ENCODE measurements at places on chromosomes 5 and 9.

- DNase-seq, result no peak
Measured at GRCh38 chr9:135290086-135290485, 189.5 kb upstream of the PPP1R26 start.

GRCh38 chr5:144048259-144048856, 122.1 kb downstream of the YIPF5 start:
- no peak for DNase-seq

- DNase-seq, result no peak
Measured at GRCh38 chr9:69221036-69221435, 47.0 kb downstream of the TJP2 start.

DNA sequence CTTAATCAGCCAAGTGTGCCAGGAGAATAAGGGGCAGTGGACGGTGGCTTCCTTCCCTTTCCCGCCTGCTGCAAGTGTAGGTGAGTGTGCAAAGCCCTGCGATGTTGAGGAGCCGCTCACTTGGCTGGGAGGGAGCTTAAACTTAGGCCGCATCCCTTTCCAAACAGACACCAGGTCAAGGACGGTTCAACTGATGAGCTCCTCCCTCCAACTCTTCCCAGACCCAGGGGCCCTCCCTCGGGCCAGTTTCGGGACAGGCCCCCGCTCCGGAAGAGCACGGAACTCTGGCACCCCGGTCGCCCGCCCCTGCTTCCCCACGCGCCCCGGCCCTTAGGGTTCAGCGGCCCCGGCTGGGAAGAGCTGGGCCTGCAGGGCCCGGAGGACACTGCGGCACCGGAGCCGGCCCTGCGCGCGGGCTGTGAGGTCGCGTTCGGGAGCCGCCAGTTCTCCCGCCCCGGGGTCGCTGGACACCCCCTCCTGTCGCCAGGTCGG, 481 bp downstream of the MRPL36 start:
- peak; percentile 43 for DNase-seq

DNA sequence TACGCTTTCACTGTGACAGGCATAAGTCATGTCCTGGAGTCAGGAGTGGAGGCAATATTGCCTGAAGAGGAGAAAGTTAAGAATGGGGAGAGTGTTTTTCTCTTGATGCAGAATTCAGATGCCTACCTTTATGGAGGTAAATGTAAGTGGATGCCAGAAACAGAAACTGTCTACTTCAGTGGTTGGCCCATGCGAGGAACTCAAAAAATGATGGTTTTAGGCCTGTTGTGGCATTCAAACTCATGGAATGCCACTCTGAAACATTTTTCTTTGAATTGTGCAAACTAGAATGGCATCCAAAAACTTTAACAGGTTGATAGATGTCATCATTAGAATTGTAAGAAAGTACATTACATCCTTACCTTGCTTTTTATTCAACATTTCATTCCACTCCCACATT, 47.7 kb upstream of the NTRK2 start:
- no peak for DNase-seq

- peak; percentile 4 for DNase-seq
Measured at GRCh38 chr5:115033861-115034260, 135.8 kb downstream of the TRIM36 start.

DNA sequence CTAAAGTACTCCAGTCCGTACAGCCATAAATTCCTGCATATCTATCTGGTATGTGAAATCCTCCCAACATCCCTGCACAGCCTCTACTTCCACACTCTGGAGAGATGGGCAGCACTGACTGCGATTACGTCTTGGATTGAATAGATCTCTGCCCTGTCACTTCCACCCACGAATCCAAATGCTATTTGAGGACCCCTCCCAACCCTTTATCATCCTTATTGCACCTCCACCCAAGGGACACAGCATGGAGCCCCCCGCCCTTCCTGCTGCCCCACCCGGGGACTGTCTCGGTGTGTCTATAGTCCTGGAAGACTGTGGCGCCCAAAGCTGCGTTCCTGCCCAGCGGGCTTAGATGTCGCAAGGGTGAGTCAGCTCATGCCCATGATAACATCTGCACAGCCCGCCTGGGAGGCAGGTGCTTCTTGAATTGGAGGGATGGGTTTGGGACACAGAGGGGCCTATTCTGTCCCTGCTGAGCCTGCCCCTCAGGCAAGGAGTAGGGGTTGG, 105.7 kb upstream of the HAND1 start:
- no peak for DNase-seq

GRCh38 chr5:180375291-180375690, 22.2 kb upstream of the GFPT2 start:
- no peak for DNase-seq

DNA sequence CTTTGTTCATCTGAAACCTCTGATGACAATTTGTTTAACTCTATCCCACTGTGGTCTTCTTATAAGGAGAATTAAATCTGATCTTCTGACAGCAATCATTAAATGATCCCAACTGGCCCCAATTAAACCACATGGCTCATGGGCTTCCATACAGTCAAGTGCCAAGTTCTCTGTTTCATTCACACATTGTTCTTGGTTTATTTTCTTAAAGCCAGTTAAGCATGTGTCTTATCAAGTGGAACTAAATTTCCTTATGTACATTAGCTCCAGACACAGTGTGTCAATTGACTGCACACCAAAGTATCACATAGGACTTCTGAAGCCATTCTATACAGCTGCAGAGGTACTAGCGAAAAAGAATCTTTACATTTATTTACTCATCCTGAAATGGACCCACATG, 51.2 kb downstream of the MEF2C start:
- no peak for DNase-seq

GRCh38 chr9:111190347-111190746, 139.7 kb downstream of the OR2K2 start:
- DNase-seq, result no peak

DNA sequence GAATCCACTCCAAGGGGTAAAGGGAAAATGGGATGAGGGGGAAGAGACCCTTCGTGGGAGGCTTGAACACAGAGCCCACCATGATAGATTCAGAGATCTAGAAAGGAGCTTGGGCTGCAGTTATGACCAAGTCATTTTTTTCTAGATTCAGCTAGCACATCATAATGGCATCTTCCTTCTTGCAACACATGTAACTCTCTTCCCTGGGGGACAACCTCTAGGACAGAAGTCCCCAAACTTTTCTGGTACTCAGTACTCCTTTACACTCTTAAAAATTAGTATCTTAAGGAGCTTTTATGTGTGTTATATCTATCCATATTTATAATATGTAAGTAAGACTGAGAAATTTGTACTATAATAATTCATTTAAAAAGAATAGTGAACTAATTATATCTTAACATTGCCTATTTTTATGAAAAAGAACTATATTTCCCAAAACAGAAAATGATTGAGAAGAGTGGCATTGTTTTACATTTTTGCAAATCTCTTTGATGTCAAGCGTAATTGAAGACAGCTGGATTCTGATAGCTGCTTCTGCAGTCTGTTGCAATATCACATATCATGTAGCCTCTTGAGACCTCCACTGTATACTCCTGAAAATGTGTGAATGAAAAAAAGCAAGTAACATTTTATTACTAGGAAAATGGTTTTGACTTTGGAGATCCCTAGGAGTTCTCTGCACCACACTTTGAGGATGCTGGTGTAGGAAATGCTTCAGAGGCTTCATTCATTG, 875 bp downstream of the ACO1 start:
- DNase-seq, result peak; percentile 56

DNA sequence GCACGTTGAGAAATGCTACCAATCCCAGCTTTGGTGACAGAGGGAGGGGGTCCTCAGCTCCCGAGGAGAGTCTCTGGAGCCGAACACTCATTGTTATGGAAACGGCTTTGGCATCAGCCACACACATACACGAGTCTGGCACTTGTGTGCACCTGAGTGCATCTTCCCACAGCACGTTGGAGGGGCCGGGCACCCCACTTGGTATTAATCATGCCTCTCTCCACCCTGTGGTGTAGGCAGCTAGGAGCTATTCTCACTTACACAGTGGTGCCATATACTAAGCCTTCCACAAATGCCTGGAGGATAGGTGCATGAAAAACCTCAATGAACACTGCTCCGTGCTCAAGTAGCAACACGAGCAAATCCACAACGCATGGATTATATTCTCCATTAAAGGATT, 133.9 kb upstream of the PANK3 start:
- no peak for DNase-seq

GRCh38 chr5:173758676-173759075, 129.5 kb upstream of the CPEB4 start:
- DNase-seq, result no peak

- no peak for DNase-seq
Measured at GRCh38 chr9:33850677-33851076, 33.7 kb downstream of the UBE2R2 start.

Measured in fibroblast of mammary gland (primary cell).